ENCODE measurements at places on chromosomes 13 and 19. TPM values are rescaled to one million over a fixed set of nuclear protein-coding genes. Genes with fewer than 3 reads are reported as not detected.

DNA sequence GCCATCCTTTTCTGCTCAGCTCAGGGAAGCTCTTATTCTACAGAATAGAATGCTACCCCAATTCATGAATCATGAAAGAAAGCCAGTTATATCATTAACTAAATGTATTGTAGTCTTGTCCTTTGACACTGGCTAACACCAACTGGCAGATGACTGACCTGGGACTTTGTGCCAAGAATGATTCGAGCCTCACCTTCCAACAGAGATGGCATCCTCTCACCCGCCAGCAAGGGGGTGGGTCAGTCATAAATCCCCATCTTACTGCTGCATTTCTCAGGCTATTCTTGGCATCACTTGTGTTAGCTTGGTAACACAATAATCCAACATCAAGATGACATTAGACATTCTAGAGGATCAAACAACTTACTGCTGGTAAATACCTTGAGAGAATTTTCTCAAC is 1239.8 kb upstream of the MIR17HG start:
- no peaks in the 10 kb centered on the region for H3K27me3 ChIP-seq
- DNase-seq, result peak; percentile 55
- H3K36me3 ChIP-seq, result no peaks in the 10 kb centered on the region
- H3K4me1 ChIP-seq, result no peaks in the 10 kb centered on the region
- no peak overlapping the region for H3K4me3 ChIP-seq

DNA sequence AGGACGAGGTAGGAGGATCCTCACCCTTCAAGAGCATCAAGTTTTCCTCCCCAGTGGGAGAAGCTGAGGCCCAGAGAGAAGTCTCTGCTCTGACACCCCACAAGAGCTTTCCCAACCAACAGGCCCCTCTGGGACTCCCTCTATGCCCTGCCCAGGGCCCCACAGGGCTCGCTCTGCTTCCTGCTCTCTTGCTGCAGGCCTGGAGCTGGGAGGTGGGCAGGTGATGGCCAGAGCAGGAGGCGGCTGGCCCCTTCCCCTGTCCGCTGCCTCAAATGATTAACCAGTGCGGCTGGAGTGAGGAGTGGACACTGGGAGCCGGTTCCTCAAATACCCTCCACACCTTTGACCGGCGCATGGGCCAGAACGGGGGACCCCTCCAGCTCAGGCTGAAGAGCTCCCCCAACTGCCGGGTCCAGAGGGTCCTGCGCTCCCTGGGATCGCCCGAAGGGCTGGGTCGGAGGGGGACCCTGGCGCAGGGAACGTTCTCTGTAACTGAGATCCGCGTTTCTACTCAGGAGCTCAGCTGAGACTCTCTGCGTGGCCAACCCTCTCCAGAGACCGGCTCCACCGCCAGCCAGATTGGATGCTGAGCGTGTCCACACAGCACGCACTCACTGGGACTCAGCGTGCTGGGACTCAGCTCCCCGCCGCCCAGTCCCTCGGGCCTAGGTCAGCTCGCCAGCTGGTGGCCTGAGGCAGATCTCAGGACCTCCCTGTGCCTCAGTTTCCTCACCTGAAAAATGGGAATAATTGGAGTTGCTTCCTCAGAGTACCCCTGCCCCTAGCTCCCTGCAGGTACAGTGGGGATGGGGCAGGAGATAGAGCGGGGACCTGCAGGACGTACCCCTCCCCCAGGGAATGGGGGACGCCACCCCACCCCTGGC is 6.7 kb upstream of the ONECUT3 start:
- no peak overlapping the region for H3K27ac ChIP-seq
- no peaks in the 10 kb centered on the region for H3K36me3 ChIP-seq
- DNase-seq, result no peak
- peaks cover 27% of the 10 kb centered on the region for H3K4me1 ChIP-seq

- H3K36me3 ChIP-seq, result no peaks in the 10 kb centered on the region
- H3K27me3 ChIP-seq, result no peaks in the 10 kb centered on the region
- H3K27ac ChIP-seq, result no peak overlapping the region
Measured at GRCh38 chr13:46728777-46729176, 68.2 kb downstream of the ESD start.

GRCh38 chr13:27353708-27354107 is 70.7 kb upstream of the GTF3A start:
- H3K27me3 ChIP-seq, result no peaks in the 10 kb centered on the region
- H3K27ac ChIP-seq, result peak overlapping the region; percentile 24
- H3K36me3 ChIP-seq, result no peaks in the 10 kb centered on the region
- no peaks in the 10 kb centered on the region for H3K4me1 ChIP-seq
- no peak overlapping the region for H3K4me3 ChIP-seq
- no peak for DNase-seq

GRCh38 chr19:10404888-10405820 is 1.8 kb upstream of the CDC37 start:
- peaks cover 42% of the 10 kb centered on the region for H3K4me1 ChIP-seq
- H3K36me3 ChIP-seq, result no peaks in the 10 kb centered on the region
- DNase-seq, result no peak
- H3K27ac ChIP-seq, result no peak overlapping the region
- peak overlapping the region; percentile 96 for H3K4me3 ChIP-seq
- peaks cover 13% of the 10 kb centered on the region for H3K27me3 ChIP-seq

Gene CGB7
- not detected for total RNA-seq

Gene ENOX1
- total RNA-seq, result 0.27 TPM

Gene MBD3L2
- not detected for total RNA-seq

Gene ABHD8
- 14.1 TPM for total RNA-seq

Measured in Peyer's patch (tissue), 4 donors.